NCI-H1436 treated with DMSO at 0.1 percent for 48 hours (cell line): ENCODE measurements at places on chromosomes 11 and 22.

GRCh38 chr11:104005234-104005855, 31.1 kb upstream of the DDI1 start:
- DNase-seq = no peak

DNA sequence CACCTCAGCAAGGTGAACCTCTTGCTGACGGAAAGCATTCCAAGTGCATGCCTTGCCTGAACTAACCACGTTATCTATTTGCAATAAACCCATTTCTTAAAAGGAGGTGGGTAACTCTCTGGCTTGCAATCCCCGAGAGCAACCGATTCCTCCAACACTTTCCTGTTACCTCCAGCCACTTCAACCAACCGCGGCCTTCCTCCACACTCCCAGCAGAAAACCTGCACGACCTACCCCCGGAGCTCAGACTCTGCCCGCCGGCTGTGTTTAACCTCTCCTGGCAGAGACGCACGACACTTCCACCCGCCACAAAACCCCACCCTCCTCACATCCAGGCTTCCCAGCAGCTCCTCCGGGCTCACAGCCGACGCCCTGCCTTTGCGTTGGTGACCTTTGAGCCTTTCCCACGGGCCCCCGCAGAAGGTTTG, 708 bp downstream of the SCO2 start:
- no peak for DNase-seq

DNA sequence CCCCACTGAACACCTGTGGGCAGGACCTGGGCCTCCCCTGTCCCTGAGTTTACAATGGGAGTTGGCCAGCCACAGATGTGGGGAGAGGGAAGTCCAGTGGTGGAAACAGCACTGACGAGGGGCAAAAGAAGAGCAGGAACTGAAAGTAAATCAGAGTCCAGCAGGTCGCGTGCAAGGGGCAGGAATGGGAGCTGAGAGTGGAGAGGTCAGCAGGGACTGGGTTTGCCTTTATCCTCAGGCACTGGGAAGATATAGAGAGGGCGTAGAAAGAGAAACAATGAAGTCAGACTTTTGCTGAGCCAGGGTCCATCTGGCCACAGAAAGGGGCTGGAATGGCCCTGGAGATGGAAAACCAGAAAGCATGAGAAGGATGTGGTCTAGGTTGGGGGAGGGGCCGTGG, 8.5 kb downstream of the P2RY6 start:
- no peak for DNase-seq

DNA sequence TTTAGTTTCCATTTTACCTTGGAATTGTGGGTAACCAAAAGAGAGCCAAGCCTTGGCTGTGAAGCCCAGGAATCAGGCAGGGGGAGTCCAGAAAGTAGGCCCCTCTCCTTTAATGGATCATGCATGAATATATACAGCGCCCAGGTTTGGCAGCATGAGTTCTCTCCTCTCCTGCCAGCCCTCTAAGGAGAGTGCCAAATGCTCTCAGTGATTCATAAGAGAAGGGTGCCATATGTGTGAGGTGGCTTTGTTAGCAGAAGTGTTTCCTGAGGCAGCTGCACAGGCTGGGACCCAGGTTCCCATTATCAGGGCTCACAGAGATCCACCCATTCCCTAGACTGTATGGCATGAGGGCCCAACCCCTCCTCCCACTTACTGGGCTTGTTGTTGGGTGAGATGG, 52.3 kb upstream of the SCUBE2 start:
- no peak for DNase-seq

DNA sequence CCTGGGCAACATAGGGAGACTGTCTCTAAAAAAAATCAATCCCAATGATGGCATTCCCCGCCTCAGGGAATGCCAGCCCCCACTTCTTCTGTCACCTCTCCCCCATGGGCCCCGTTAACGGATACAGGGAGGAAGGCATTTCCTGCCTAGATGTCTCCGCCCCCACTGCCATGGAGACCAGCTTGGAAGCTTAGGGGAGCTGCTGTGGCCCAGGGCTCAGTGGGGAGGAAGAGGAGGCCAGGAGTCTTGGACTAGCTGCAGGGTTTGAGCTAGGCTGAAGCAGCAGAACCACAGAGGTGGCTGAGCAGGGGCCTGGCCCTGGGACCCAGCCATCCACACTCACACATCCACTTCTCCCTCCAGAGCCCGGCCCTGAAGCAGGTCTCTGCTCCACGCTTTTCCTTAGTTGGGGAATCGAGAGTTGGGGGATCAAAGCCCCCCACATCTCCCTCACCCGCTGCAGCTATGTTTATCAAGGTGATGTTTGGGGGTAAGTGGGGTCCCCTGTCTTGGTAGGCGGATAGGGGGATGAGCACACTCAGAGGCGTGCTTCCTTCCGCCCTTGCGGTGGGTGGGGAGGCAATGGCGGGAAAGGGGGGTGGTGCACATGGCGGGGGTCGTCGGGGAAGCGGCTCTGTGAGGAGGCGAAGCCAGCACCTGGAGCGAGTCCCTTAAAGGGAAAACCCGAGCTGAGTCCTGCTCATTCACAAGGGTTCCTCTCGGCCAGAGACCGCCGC, at the start of gene C22orf15:
TSS of gene C22orf15 (plus strand) at position 149 of the 737 bp plus-strand sequence. CDS start at position 466, 317 bp downstream.
- DNase-seq = no peak

DNA sequence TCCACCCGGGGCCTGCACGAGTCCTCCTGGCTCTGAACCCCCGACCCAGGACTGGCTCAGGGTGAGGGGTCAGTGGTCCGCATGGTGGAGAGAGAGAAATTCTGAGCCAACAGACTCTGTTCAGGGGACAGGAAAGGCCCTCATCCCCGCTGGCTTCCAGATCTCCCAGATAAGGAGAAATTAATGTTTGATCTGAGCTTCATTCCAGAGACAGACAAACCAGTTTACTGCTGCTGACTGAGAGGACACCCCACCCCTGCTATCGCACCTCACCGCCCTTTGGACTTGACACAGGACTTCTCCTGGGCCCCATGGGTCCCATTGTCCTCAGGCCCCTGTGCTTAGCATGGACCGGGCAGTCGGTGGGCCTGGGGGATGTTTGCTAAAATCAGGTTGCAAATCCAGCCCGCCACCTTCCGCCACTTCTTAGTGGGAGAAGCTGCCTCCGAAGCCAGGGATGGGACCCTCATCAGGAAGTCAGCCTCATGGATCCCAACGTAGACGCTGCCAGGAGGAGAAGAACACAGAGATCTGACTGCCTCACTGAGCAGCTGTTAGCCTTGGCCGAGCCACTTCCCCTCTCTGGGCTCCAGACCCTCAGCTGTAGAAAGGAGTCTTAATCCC, 11.2 kb upstream of the UPK3A start:
- no peak for DNase-seq

DNA sequence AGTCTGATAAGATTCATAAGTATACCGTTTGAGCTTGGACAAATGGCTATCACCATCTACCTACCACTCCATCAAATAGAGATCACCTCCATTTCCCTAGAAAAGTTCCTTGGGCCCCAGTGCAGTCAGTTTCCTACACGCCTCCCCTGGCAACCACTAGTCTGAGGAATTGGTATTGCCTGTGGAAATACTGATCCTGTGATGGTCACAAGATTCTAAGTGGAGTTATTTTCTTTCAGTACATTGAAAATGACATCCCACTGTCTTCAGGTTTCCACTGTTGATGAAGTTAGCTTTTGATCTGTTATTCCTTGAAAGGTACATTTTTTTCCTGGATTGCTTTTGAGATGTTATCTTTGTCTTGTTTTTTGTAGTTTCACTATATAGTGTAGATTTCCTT, 4.6 kb upstream of the ACCSL start:
- no peak for DNase-seq

DNA sequence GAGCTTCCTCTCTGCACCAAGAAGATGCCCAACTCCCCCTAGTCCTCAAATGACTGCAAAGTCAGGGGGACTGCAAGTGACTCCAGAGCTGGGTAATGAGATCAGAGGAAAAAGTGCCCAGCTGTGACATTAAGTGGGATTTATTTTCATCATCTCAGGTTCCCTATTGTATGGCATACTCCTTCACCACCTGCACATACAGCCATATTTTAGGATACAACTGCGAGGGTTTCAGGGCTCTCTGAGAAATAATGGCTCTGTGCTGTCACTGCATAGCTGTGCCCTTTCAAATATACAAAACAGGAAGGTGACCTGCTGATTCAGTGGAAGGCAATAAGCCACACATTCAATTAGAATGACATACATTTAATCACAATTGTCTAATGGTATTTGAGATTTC, 45.6 kb upstream of the PLET1 start:
- DNase-seq = no peak

GRCh38 chr11:80346353-80347059, 905.7 kb upstream of the TENM4 start:
- DNase-seq = no peak

- no peak for DNase-seq
Measured at GRCh38 chr11:128940156-128940555, 2.5 kb downstream of the TP53AIP1 start.

DNA sequence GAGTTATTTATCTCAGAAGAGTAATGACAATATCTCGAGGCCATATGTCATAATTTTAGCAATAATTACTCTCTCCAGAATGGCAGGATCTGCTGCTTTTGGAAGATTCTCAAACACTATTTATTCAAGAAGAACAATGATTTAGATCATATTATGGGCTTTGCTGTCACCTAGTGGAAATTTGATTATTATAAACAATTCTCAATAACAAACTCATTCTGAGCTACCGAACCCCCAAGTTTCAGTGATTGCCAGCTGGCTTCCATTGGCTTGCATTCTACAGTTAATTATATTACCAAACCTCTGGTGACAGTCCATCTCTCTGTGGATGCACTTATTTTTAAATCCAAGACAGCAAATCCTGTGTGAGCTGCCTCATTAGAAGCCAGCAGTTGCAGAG, 27.9 kb upstream of the SLC36A4 start:
- DNase-seq = no peak

DNA sequence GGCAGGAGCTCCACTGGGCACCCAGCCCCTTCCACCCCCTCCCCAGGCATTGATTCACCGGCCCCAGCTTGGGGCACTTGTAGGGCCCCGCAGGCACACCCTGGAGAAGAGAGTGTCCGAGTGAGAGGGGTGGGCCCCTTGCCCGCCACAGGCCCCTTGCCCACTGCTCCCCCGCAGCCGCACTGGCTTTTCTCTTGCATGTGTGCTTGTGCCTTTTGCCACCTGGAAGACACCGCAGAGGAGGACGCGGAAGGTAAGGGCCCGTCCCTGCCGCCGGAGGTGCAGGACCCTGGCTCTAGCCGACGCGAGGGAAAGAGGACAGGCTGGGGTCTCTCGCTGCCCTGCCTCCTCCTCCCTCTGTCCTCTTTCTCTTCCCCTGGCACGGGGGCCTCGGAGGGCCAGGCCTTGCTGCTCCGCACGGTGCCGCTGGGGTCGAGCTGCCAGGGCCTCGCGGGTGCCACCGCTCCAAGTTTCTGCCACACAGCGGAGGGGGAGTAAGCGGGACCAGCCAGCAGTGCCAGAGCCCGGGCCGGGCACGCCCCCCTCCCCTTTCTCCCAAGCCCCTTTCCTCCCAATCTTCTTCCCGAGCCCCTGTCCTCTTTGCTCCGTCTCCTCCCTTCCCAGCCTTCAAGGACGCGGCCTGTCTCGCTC, 9.5 kb downstream of the TNNT3 start:
- DNase-seq = no peak

GRCh38 chr11:125588505-125588904, 4.1 kb upstream of the STT3A start:
- DNase-seq = no peak

- no peak for DNase-seq
Measured at GRCh38 chr11:119029340-119030028, 1.2 kb downstream of the SLC37A4 start.

- no peak for DNase-seq
Measured at GRCh38 chr22:23070418-23071229, at the start of gene GNAZ. TSS of gene GNAZ (plus strand) at chr22:23070519. CDS start at chr22:23095696, 25,177 bp downstream.

DNA sequence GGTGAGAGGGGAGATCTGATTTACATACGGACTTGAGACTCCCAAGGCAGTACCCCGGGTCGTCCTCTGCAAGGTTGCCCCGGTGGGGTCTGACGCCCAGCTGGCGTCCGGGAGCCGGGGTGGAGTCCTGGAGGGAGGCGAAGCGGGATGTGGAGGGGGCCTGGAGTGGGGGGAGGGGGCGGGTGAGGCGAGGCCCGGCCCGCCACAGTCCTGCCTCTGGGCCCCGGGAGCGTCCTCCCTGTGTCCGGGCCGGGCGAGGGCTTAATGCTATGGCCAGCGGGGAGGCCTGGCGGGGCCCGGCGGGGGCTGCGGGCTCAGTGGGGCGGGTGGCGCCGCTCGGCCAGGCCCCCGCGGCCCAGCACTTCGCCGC, 2.4 kb upstream of the MYBPC3 start:
- DNase-seq = no peak

- no peak for DNase-seq
Measured at GRCh38 chr11:97641988-97642387, 1252.2 kb downstream of the JRKL start.

DNA sequence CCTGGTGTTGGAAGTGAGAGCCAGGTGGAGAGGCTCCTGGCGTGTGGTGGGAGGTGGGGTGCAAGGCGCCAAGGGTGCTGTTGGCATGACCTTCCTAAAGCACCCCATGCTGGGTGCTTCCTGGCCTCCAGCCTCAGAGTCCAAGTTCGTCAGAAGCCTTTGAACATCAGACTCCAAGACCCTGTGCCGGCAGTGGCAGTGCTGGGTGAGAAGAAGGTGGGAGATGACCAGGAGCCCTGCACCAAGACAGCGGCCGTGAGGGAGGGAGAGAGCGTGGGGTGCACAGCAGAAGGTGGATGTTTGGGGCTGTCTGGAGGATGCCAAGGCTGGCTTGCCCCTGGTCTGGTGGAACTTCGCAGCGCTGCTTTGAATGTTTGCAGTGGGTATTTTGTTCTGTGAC, 29.7 kb upstream of the PARVB start:
- no peak for DNase-seq

GRCh38 chr11:76270389-76270788, 64.1 kb upstream of the WNT11 start:
- DNase-seq = no peak

- no peak for DNase-seq
Measured at GRCh38 chr11:25655636-25656035, 676.3 kb upstream of the ANO3 start.

GRCh38 chr11:115566180-115566764, 62.1 kb upstream of the CADM1 start:
- no peak for DNase-seq

- no peak for DNase-seq
Measured at GRCh38 chr11:133082841-133083488, 449.3 kb downstream of the OPCML start.

DNA sequence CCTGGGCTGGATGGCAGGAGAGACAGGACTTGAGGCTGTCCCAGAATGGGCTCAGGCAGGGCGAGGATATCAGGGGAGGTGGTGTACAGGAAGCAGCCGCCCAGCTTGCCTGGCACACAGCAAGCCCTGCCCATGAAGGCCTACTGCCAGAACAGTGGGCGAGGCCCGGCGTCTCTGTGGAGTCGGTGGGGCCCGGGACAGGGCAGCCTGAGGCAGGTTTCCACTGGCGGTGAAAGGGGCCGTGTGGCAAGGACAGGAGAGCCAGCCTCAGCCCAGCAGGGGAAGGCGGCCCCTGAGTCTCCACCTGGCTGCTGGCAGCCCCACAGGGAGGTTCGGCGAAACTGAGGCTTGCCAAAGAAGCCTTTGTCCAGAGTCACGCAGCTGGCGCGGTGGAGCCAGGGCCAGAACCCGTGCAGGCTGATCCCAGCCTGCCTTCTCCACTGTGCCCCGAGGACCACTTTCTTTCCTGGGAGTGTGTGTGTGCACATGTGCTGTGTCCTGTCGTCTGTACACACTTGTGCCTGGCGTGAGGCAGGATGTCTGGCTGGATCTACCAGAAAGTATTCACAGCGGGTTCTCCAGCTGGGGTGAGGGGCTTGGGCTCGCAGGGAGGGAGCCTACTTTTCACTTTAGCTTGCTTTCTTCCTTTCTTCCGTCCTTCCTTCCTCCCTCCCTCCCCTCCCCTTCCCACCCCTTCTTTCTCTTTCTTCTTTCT, 1.2 kb downstream of the TSPO start:
- DNase-seq = no peak
